Muscle of arm (tissue), 14 donors: ENCODE measurements at places on chromosomes 11 and 22. TPM values are rescaled to one million over a fixed set of nuclear protein-coding genes. Genes with fewer than 3 reads are reported as not detected.

DNA sequence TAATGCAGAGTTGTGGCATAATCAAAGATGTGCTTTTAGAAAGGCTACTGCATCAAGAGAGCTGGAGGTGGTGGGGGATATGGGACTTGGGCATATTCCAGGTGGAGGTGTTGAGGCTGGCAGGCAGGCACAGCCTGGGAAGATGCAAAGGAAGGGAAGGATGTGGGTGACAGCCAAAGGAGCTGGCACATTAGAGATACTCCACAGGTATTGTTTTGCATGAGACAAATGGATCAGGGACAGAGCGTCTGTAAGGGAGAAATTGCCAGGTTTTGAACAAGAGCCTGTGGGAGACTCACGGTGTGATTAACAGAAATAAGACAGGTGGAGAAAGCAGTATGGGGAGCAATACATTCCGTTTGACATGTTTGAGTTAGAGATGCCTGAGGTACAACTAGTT, 263.7 kb downstream of the NELL1 start:
- no peak for DNase-seq

- no peak for DNase-seq
Measured at GRCh38 chr11:13368041-13368446, 90.5 kb downstream of the BMAL1 start.

DNA sequence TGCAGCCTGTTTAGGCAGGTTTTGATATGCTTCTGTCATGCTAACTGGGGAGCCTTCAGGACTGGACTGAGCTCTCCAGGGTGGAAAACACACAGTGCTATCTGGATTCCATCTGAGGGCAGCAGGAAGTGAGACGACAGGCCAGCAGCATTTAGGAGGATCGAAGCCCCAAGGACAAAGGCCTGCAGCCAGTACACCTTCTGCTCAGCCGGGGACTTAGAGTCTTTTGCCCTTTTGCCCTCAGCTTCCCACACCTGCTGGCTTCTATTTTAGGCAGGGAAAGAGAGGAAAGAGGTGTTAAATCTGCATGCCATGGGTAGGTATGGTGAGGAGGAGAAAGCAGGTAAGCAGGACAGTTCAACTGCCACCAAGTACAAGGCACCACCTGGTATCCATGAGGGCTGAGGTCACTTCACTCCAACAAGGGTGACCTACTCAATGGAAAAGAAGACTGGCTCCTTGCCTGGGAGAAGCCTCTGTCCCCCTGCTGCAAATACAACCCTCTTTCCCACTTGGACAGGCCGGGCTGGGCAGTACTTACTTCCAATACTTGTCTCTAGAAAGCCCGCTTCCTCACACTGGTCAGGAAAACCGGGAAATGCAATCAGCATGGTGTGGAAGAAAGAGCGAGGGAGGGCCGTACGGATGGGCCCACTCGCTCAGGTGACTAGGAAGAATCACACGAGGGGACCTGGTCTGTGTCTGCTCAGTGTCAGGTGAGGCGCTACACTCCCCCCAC, 12.3 kb downstream of the LARGE2 start:
- DNase-seq = no peak

GRCh38 chr11:73116636-73117035, 25.5 kb downstream of the FCHSD2 start:
- DNase-seq = no peak

DNA sequence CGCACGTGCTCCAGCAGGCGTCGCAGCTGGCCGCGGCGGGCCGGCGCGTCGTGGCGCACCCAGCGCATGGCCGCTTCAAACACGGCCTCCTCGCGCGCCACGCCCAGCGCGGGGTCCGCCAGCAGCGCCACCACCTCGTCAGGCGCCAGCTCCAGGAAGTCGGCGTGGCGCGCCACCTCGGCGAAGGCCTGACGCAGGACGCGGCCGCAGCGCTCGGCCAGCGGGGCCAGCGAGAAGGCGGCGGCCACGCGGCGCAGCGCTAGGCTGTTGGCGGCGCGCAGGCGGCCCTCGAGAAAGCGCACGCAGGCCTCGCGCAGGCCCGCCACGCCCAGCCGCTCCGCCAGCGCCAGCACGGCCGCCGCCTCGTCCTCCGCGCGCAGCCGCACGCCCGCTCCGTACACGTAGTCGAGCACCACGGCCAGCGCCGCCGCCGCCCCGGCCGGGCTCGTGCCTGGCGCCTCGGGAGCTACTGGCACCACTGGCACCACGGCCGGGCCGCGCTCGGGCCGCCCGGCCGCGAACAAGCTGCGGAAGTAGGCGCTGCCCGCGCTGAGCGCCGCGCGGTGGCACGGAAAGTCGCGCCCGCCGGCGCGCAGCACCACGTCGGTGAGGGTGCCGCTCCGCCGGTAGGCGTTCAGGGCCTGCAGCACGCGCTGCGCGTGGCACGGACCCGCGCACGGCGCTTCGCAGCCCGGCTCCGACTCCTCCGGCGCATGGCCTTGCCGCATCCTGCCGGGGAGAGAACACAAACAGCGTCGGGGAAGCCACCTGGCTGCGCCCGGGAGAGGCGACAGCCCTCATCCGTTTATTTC, 2.9 kb downstream of the KLHL35 start:
- no peak for DNase-seq

DNA sequence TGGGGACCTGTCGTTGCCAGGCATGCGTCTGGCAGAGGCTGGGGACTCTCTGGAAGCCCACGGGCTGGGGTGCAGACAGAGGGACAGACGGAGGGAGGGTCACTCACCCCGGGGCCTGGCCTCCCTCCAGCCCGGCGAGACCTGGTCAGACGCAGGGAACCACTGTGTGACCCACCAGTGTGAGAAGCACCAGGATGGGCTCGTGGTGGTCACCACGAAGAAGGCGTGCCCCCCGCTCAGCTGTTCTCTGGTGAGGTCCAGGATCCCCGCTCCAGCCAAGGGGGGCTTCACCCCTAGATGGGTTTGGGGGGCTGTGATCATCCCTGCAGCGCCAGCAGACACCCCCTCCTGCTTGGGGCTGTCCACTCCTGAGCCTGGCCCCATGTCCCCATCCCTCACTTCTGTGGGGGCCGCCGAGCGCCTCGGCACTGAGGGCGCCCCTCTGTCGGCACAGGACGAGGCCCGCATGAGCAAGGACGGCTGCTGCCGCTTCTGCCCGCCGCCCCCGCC, 23.6 kb upstream of the MUC5B start:
- no peak for DNase-seq

GVQW3 gene
- 5.3 TPM for polyA plus RNA-seq

OR2AG2 gene
- polyA plus RNA-seq = not detected

PHOX2A gene
- 17.1 TPM for polyA plus RNA-seq

DNA sequence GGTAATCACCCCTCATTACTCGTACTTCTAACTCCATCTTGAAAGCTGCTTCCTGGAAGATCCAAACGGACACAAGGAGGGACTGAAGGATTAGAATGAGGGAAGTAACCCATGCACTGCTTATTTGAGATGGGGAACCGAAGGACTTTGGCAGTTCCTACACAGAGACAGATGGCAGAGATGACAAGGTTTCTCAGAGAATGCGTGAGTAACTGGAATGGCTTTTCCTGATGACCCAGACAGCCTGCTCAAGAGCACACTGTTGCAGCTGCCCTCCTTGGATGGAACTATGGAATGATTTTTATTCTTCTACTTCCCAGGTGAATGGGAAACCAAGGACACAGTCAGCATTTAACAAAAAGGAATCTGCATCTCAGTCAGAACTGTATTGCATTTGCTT, 7.3 kb downstream of the KCNJ11 start:
- DNase-seq = no peak

GRCh38 chr11:70193411-70194292, 9.4 kb upstream of the FADD start:
- no peak for DNase-seq

GRCh38 chr11:121393855-121394254, 58.3 kb upstream of the SORL1 start:
- DNase-seq = no peak

DNA sequence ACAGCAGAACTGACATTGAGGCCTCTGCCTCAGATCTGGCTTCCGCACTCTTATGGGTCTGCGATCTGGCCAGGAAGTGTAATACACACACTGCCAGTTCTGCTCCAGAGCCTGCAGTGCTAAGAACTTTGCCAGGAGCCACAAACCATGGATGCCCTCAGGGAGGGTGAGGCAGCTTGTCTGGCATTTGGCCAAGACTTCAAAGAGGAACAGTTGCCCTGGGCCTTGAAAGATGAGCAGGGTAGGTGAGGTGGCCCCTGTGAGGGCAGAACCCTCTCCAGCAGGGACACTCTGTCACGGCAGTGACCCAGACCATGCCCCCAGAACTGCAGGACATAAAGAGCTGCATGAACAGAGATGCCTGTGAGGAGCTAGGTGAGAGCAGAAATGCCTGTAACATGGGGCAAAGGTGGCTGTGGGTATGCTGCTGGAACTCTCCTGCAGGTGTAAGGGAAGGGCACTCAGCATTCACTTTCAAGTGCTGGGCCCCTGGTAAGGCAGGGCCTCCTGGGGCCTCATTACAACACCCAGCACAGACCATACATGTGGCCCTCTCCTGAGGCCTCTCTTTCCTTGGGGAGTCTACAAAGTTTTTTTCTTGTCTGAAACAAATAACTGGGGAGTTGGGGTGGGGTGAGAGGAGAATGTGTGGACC, 47.3 kb downstream of the NEU3 start:
- no peak for DNase-seq

RCOR2 gene
- 11.1 TPM for polyA plus RNA-seq

GRCh38 chr11:20163783-20164481, 3.7 kb upstream of the DBX1 start:
- DNase-seq = no peak

SVIP gene
- polyA plus RNA-seq = 10.1 TPM

DNA sequence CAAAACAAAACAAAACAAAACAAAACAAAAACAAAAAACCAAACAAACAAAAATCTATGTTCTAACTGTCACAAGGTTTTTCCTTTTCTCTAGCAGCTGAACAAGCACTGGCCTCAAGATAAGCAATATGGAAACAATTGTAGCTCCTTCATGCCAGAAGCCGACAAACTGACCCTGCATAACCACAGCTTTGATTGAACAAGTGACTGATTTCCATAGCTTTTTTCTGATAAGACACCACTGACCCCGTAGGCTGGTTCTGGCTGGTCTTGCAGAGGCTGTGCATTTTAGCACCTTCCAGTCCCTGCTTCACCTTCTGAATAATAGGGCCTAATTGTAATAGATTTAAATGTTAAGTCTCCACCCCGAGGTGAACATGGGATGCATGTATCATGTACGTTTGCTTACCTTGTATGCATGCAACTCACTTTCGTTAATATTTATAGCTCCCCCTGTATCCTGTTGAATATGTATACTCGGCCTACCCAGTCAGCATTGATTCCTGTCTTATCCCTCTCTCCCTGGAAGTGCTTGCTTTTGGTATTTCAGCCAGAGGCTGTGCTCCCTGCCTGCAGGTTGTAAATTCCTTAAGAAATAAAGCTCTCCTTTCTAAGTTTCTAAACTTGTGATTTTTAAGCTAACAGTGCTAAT, 49.6 kb downstream of the CNTF start:
- no peak for DNase-seq

ADM gene
- polyA plus RNA-seq = 9.2 TPM

SYT8 gene
- 0.67 TPM for polyA plus RNA-seq

DNA sequence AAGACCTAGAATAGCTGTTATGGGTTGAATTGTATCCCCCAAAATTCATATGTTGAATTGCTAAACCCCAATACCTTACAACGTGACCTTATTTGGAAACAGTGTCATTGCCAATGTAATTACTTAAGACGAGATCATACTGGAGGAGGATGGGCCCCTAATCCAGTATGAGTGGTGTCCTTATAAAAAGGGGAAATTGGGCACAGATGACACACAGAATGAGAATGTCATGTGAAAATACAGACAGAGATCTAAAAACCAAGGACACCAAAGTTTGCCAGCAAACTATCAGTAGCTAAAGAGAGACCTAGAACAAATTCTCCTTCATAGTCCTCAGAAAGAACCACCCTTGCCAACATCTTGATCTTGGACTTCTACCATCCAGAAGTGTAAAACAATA, 127.7 kb downstream of the ATXN10 start:
- no peak for DNase-seq

DNA sequence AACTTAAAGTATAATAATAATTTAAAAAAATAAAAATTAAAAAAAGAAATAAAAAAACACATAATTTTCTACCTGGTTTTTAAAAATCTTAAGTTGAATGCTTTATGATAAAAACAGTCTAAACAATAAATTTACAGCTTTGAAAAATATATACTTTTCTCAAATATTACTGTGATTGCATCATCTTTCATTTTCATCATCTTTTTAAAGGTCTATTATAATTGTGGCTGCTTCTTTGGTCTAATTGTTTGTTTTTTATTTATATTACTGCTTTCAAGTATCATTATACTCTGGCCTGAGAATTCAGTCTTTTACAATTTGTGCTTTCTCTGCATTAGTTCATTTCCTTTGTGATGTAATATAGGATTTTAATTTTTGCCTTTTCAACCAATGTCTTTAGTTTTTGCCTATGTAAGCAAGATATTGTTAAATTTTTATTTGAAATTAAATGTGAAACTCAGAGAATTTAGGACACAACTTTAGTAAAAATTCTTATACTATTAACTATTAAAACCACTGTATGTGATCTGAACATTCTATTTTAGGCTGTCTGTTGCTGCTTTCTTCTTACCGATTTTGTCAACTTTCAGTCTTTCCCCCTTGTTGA, 7.3 kb downstream of the CYP2R1 start:
- DNase-seq = no peak

DNA sequence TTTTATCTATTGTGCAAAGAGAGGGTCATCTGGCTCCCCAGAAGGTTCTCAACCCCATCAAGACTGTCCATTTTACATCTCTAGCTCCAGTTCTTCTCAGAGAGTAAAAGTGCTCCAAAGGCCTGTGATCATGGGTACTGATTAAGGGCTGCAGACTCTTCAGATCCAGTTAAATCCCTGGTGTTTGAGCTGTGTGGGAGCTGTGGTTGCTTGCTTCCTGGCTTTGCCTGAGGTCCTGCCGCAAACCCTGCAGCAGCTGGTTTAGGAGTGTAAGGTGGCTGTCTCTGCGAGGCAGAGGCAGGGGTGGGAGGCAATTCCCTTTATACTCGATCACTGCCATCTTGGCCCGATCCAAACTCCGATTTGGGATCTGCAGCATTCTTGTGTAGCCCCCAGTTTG, 1.2 kb downstream of the MRPL17 start:
- DNase-seq = no peak
